CD4-positive, alpha-beta T cell treated with Interleukin-6 at 100 ng/mL for 8 hours (primary cell): ENCODE measurements at places on chromosomes 4 and X.

DNA sequence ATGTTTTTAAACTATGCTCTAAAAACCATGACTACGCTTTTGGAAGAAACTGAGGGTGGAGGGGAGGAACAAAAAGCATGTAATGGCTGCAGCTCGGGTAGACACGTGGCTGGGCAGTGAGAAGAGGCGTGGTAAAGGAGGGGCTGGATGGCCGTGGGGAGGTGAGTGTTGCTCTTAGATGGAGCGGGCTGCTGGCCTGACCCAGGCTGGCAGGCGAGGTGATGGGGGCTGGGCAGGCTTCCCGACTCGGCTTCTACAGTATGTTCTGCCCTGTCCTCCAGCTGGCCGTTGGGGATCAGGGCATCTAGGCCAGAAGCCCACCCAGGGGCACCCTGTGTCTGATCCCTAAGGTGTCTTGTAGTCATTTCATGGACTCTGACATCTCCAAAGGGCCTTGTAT, 60.7 kb downstream of the EFHC2 start:
- DNase-seq, result no peak

- no peak for DNase-seq
Measured at GRCh38 chrX:116232833-116233232, 62.3 kb downstream of the AGTR2 start.

DNA sequence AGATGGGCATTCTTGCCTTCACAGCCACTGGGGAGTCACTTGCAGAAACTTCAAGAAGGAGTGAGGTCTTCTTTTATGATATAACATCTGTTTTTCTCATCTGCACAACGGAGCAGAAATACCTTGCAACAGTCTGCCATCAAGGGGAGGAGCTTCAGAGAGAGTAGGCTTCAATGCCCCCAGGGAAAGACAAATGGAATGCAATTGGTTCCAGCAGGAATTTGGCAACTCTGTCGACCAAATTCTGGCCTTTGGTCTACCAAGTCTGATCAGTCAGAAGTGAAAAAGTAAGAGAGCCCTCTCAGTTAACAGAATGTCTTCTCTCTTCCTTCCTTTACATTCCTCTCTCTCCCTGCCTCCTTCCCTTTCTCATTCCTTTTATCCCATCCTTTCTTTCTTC, 229.3 kb downstream of the IDS start:
- no peak for DNase-seq

GRCh38 chr4:57023104-57023503, 44.4 kb downstream of the POLR2B start:
- no peak for DNase-seq

DNA sequence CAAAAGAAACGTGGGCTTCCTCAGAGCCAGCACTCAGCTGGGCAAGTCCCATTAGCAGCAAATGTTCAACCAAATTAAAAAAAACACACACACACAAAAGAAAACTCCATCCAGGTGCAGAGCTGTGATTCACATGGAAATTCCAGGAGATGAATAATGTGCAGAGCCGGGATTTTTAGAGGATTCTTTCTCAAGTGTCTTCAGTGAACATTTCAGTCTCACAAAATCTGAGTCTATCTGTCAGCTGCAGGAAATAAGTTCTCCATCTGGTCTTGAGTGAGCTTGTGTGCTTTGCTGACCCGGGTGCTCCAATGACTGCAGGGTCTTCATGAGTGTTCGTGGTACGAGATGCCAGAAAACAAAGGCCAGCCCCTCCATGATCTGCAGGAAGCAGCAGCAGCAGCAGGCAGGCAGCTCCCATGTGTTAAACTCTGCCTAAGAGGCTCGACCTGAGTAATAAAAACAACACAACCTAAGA, 44.3 kb downstream of the RASGEF1B start:
- no peak for DNase-seq

- no peak for DNase-seq
Measured at GRCh38 chrX:46727441-46727840, 31.5 kb downstream of the SLC9A7 start.

- no peak for DNase-seq
Measured at GRCh38 chr4:151418385-151418784, 9.4 kb downstream of the FHIP1A start.

- DNase-seq, result no peak
Measured at GRCh38 chr4:129514852-129515251, 418.9 kb downstream of the C4orf33 start.

- no peak for DNase-seq
Measured at GRCh38 chr4:69830560-69831269, 29.2 kb downstream of the SULT1E1 start.

DNA sequence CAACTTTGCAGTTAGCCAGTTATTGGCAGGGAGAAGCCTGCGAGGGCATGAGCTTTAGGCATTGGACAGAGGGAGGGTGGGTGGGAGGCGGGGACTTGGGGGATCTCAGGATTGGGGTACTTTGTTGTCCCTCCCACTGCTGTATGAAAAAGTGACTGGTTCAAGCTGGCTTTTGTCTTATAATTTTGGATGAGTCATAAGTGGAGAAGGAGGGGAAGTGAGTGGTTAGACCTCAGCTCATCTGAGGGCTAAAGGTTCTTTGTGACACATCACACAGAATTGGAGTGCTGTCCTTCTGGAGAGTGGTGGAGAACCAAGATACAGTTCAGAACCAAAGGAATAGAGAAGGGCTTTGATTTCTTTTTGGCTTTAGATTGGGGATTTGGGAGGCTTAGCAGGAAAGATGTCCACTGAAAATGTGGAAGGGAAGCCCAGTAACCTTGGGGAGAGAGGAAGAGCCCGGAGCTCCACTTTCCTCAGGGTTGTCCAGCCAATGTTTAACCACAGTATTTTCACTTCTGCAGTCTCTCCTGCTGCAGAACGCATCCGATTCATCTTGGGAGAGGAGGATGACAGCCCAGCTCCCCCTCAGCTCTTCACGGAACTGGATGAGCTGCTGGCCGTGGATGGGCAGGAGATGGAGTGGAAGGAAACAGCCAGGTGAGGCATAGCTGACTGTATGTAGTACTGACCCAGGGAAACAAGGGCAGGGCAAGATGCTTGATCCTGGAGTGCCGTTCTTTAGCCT, at the start of gene SLC4A4:
TSS of gene SLC4A4 (plus strand) at position 175 of the 748 bp plus-strand sequence.
- DNase-seq, result no peak

DNA sequence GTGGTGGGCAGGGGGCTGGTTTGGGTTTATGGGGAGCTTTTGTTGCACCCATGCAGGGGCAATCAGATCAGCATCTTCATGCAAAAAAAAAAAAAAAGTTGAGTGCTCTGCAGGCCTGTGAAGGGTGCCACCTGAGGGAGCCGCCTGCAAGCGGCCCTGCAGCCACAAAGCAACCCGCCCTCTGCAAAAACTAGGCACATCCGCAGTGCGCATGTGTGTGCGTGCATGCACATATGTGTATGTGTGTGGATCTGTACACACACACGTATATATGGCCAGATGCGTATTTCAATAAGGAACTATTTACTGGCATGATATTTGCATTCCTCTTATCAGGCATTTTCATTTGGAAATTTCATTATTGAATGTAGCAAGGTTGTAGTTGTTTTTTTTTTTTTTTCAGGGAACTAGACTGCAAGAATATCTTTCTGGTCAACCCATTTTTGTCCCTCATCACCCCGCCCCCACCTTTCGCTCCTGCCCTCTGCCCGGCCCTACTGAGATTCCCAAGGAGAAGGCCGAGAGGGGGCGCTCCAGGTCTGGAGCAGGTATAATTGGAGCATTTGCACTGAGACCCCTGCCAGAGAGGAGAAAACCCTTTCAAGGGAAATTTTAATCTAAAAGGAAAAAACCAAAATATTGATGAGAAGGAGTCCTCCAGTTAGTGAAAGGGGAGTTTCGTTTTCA, 18.1 kb downstream of the CCNQ start:
- no peak for DNase-seq

DNA sequence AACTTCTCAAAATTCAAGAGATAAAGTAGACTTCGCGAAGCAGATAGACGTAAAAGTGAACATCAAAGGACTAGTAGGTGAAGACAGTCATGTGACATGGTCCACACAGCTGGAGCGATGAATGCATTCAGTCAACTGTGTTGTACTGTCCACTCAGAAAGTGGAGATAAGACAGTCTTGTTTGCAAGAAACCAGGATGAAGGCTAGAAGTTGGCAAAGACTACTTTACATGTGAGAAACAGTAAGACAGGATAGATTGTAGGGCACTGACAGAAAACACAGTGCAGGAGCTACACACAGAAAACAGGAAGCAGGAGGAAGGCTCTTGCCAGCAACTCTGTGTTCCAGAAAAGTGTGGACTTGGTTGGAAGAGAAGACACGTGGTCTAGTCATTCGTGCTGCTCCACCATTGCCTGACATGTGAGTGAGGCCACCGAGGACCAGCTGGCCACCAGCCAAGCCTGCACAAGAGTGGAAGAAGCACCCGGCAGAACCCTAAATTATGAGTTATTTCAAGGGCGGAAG, 78.9 kb downstream of the FAT1 start:
- no peak for DNase-seq

DNA sequence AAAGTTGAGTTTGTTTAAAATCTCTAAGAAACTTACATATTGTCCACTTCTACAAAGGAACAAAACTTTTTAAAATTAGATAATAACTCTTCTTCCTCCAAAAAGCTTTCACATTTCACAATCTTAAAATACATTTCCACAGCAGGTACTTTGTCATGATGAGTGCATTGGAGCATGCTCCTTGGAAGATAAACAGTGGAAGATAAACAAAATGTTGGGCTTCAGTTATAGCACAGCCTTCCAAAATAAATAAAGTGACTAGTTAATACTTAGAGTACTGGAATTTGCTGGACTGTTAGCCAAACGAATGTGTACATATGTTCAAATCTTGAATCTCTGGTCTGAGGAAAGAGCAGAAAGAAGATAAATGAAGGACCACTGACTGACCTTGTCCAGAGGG, 54.9 kb upstream of the PDE5A start:
- DNase-seq, result no peak

DNA sequence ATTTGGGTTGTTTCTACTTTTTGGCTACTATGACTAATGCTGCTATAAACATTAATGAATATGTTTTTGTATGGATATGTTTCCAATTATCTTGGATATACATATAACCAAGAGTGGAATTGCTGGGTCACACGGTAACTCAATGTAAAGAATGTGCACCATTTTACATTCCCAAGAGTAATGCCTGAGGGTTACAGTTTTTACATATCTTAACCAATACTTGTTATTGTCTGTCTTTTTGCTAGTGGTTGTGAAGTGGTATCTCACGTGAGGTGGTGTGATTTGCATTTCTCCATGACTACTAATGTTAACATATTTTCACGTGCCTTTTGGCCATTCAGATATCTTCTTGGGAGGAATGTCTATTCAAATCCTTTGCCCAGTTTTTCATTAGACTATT, 200.3 kb upstream of the MAB21L2 start:
- no peak for DNase-seq

GRCh38 chrX:22073928-22074327, 41.8 kb downstream of the PHEX start:
- DNase-seq, result no peak

GRCh38 chr4:119623025-119623424, 5.6 kb downstream of the PDE5A start:
- no peak for DNase-seq

- no peak for DNase-seq
Measured at GRCh38 chr4:181520790-181521189, 722.4 kb upstream of the TENM3 start.

GRCh38 chrX:2462074-2462473, 38.7 kb downstream of the DHRSX start:
- DNase-seq, result no peak

DNA sequence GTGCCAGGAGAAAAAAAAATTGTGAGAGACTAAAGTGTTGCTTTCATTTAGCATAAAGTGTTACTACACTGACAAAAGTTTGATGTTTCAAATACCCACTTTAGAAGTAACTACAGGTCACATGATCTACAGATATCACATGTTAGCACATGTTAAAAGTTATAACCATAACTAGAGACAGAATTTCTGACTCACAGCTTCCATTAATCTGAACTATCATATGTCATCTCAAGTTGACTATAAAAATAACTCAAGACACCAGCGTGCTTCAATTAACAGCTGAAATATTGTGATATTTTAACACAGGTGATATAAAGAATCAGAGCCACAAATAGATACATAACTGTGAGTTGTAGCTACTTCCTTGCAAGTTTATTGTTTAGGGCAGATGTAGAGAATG, 591.5 kb upstream of the PITX2 start:
- DNase-seq, result no peak

DNA sequence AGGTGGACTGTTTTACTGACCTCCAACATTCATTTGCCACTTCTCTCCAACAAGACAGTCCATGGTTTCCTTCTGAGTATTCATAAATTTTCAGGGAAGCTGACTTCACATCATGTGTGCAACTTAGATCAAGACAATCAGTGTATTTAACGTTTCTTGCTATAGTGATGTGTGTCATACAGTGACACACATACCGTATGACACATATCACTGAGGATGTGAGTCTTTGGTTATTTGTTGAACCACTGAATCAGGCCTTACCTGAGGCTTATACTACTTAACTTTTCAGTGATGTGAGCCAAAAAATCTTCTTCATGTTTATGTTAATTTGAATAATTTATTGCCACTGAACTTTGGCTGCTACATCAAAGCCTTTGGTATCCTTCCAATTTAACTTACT, 166.8 kb downstream of the BMPR1B start:
- DNase-seq, result no peak

GRCh38 chr4:138405466-138405891, 163.3 kb upstream of the SLC7A11 start:
- DNase-seq, result no peak

DNA sequence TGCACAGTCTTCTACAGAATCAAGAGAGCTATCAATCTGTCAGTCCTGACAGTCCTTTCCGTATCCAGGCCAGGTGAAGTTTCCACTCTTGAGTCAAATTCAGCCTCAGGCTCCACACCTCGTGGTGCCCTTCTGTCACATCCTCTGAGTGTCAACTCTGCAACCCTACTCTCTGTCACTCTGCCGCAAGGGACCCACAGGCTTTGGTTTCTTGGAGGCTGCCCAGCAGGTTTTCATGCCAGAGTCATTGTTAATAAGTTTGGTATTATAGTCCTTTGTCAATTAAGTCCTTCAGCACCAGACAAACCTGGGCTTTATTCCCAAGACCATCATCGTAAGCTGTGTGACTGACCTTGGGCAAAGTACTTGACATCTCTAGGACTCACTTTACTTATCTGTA, 83.4 kb upstream of the KLHL13 start:
- no peak for DNase-seq

DNA sequence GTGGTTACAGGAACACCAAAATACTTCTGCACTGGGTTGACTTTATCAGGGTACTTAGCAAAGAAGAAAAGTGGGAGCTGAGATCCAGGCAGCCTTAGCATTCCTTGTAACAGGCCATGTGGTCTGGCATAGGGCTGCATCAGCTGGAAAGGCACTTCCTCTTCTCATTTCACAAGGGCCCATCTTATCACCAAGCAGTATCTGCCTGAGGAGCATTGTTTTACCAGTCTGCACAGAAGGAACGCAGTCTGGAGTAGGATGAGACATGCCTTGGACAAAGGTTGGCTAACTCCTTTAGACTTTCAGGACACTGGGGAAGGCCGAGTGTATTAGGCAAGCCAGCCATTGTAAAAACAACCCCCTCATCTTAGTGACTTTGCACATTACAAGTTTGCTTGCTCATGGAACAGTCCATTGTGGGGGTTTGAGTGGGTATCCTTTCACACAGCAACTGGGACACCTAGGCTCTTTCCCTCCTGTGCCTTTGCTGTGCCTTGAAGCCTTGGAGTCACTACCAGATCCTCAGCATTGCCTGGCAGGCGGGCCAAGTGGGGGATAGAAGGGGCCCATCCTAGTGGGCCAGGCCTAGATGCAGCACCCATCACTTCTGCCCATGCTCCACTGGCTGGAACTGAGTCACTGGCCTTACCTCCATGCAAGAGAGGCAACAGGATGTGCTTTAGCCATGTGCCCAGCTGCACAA, 4.6 kb downstream of the SUV39H1 start:
- DNase-seq, result no peak
